ENCODE measurements at places on chromosomes 11 and 22.
A peak's percentile ranks its signal among the peaks of the same experiment; 100 is the strongest.

DNA sequence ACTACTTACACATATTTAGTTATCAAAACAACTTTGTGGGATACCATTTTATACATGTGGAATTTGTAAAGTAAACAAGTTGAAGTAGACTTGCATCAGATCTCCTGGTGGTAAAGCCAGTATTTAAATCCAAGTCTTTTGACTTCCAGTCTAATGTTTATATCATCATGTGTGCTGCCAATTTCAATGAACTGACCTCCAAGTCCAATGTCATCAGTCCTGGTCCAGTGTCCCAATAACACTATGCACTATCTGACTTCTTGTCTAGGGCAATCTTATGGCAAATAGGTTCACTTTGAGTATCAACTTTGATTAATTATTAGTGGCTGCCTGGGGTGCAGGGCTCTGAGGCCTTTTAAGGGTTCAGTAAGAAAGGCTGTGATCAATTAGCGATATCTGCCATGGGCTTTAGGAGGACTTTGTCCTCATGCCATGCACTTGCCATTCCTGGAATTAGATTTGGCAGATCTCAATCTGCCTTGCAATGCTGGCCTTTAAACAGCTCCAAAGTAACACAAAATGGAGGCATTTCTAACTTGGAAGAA lies 9.6 kb upstream of the PTS start:
- no peak for DNase-seq

- DNase-seq: no peak
Measured at GRCh38 chr11:2213384-2213842, 41.8 kb upstream of the TH start.

DNA sequence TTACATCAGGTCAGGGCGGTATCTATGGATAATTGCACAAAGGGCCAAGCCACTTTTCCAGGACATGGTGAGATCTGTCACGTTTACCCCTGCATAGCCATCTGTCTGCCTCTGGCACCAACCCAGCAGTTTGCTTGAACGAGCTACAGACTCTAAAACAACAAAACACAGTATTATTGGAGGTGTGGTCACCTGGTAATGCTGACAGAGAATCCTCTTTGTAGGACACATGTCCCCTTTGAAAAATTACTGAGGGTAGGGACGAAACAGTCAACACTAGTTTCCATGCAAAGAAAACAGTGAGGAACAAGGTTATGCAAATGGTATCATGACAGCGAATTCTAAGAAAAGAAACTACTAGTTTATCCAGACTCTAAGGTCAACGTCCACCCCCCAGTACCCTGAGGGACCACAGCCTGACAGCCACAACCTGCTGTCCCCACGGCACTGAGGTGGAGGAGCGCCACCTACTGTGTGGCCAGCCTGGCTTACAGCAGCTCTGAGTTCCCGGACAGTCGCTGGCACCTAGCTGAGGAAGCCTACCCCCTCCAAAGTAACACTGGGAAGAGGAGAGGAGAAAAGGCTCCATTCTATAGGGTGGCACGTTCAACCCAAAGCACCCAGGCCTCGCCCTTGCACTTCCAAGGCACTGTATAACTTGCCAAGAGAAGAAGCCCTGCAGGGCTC lies 117.4 kb upstream of the BID start:
- no peak for DNase-seq

DNA sequence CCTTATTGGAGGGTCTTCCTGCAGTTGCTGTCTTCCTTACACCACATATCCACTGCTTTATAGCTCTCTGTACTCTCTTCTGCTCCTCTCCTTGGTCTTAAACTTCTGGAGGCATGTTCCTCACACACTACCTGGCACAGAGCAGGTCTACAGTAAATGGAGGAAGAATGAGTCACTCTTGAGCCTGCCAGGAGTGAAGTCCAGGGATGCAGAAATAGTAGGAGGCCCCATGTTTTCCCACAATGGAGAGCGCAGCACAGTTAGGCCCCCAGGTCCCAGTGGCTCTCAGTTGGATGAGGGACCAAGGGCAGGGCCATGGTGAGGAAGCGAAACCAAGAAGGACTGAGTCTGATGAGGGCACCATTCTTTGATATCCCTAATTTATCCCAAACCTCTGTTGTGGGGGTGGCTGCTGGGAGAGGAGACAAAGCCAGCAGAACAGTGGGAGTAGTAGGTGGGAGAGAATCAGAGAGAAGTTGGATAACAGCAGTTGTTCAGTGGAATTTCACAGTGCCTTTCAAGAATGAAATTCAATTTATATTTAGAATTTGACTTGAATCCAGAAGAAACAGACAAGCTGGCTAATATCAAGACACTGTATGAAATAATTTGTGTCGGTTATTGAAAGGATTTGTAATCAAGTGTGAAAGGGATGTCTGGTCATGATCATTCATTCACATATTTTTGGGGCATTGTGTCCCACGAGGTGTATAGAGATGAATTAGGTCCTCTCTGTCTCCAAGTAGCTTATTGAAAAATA lies 187.8 kb downstream of the HIPK3 start:
- no peak for DNase-seq

DNA sequence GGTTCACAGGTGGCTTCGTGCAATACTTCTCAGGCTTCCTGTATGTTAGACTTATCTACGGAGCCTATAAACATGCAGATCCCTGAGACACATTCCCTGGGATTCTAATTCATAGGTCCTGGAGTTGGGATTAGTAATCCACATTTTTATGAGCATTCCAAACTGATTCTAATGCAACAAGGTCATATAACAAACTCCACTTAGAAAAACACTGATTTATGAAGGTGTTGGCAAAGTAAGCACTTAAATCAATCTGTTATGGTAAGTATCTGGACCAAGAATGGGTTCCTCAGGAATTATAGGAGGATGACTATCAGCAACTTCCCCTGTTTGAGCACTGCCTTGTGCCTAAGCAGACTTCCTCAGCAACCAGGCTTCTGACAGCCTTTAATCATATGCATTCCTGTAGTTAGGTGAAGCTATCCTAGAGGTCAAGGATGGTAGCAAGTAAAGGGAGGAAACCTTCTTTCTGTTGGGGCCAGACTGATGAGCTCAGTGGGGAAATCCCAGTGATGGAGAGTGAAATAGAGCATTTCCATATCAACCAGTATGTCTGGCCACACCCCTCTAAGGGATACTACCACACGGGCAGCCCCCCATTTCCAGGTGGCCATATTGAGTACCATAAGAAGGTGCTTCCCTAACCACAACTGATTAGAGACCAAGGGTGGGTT lies 89.6 kb downstream of the RASSF10 start:
- no peak for DNase-seq

DNA sequence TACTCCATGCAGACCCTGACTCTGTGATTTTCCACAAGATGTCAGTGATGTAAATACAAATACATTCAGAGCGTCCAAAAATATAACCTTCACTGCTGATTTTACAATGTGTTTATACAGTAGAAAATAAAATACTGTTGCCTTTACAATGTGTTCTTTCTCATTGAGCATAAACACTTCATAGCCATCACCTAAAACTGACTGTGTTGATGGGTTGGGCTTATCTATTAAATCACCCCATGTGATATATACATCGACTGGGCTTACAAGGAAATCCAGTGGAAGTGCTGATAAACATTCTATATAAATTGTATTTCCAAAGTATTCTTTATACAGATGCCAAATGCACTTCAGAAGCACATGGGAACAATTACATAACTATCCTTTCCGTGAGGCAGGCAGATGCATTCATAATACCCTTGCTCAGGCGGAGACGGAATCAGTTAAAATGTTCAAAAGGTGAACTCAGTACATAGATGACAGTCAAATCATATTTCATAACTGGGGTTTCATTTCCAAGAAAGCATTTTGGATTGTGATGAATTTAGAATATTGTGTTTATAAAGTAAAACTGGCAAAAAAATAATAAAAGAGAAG lies 27.7 kb downstream of the DDI1 start:
- no peak for DNase-seq

- DNase-seq: no peak
Measured at GRCh38 chr11:67179892-67180490, 60.9 kb downstream of the KDM2A start.

DNA sequence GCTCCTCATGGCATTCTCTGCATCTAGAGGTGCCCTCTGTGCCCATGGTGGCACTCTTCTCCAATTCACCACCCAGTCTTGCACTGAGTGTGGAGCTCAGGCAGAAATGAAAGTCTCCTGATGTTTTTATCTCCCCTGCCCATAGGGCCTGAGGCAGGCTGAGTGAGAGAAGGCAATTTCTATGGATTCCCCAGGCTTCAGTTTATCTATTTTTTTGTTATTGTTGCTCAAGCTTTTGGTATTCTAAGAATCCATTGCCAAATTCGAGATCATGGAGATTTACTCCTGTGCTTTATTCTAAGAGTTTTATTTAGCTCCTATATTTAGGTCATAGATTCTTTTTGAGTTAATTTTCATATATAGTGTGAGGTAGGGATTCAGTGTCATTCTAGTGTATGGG lies 40.7 kb downstream of the TSPAN18 start:
- DNase-seq: no peak

DNA sequence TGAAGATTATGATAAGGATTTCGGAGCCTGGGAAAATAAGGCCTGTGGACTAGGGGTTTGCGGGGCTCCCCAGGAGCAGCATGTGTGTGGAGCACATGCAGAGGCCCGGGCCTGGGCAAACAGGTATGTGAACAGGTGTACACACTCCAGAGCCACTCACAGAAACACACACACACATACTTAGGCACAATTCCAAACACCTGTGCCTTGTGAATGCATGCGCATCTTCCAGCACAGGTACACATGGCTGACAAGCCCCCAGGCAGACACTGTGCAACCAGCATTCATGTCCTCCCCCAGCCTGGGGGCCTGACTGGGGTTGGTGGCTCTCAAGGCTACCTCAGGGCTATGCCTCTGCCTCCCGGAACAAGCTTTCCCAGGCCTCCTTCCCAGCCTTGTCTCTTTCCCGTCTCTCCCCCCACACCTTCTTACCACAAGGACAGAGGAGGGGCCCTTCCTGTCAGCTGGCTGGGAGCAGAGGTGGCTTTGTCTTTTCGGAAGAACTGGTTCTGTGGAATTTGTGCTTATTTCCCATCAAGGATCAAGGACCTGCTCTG lies 2.6 kb upstream of the P2RY6 start:
- no peak for DNase-seq

- no peak for DNase-seq
Measured at GRCh38 chr22:40919446-40919845, 31.7 kb upstream of the RBX1 start.

DNA sequence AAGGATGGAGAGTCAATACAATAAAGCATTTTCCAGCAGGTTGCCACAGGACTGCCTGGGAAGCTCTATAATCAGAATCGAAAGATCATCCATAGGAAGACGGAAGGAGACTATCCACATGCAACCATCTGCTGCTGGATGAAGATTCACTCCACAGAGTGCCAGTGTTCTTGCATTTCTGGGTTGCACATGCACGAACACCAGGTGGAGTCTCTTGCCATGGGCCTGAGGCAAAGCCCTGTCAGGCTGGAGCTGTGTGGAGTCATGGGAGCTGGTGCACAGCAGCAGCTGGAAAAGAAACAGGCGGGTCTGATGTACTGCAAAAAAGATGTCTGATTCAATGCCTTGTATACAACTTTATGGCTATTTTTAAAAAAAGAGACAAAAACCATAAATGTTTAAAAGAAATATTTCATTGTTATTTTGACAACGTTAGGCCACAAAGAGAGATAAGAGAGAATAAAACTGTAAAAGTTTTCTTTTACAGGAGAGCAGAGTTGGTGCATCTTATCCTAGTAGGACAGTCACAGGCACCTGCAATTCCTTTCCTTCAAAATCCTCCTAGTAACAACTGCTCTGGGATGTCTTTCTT lies 12.9 kb upstream of the FAT3 start:
- DNase-seq: no peak

GRCh38 chr11:119149018-119149785 lies at the start of gene ABCG4:
TSS of gene ABCG4 (plus strand) at chr11:119149052. CDS start at chr11:119149966, 914 bp downstream.
- DNase-seq: peak; percentile 73

DNA sequence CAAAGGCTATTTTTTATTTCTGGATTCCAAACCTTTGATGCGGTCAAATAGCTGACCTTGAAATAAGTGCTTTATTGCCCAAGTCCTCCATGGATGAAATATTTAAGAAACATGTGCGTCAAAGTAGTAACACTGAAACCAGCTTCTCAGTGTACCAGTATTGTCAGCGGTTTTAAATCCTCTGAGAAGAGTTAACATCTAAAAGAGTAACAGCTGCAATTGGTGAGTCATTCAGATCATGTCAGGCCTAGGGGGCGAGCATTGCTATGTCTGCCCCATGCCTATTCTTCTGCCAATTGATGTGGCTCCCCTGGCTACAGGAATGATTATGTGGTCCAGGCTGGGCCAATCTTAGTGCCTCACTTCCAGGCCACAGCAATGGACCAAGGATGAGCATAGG lies 263.3 kb upstream of the SORL1-AS1 start:
- DNase-seq: no peak

- no peak for DNase-seq
Measured at GRCh38 chr11:79461144-79461543, 20.3 kb upstream of the TENM4 start.

DNA sequence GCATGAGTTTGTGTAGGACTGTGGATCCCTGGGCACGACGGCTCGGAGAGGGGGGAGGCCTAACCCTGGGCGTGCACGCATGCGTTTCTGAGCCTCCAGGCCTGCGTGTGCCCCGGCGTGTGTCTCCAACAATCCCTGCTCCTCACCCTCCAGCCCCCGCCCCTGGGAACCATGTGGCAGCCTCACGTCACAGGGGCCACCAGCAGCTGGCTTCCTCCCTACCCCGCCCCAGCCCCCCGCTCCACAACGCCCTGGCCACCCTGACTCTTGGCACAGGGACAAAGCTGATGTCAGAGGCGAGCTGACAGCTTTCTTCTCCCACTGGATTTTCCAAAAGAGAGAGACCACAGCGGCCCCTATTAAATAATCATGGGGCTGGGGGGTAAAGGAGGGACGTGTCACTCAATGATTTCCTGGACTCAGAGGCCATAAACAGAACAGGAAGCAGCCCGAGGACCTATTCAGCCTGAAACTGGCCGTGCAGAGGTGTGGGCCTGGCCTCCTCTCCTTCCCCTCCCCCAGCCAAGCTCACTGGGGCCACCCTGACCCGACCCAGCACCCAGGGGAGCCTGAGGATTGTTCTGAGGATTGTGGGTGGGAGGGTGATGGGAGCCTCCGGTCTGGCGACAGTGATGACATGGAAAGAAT lies 6.8 kb upstream of the LIF start:
- DNase-seq: no peak

DNA sequence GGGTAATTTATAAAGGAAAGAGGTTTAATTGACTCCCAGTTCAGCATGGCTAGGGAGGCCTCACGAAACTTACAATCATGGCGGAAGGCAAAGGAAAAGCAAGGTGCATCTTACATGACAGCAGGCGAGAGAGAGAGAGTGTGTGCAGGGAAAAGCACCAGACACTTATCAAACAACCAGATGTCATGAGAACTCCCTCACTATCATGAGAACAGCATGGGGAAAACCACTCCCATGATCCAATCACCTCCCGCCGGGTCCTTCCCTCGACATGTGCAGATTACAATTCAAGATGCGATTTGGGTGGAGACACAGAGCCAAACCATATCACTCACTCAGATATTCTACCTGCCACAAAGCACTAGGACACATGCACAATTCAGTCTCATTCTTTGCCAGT lies 48.1 kb upstream of the HMGXB4 start:
- no peak for DNase-seq

Measured in D721Med (cell line).